Activated T-cell treated with anti-CD3 and anti-CD28 coated beads, Interleukin-2, amount 50 U/mL, for 4 hours (primary cell): ENCODE measurements at places on chromosomes 7 and 10. TPM values are rescaled to one million over a fixed set of nuclear protein-coding genes. Genes with fewer than 3 reads are reported as not detected.

- DNase-seq: no peak
Observed at GRCh38 chr7:21562385-21562784, 19.5 kb downstream of the DNAH11 start.

PLEKHS1 gene
- not detected for total RNA-seq

DNA sequence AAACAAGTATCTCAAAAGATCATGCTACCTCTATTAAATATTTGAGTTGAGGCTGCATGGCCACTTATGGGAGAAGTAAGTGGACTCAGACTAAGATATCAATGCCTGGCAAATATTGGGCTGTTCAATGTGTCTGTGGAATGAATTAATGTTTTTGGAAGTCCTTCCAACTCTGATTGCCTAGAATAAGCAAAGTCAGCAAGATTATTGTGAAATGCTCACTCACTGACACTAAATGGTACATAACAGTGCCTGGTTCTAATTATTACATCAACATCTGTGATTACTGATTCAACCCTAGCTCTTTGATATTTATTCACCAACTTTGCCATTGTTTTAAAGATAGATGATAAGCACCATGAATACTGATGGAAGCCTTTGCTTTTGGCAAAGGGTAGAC is 45.5 kb upstream of the HDAC9 start:
- no peak for DNase-seq

R3HCC1L gene
- total RNA-seq: 16.8 TPM

- DNase-seq: no peak
Observed at GRCh38 chr10:17660921-17661320, 17.0 kb downstream of the STAM start.

DNA sequence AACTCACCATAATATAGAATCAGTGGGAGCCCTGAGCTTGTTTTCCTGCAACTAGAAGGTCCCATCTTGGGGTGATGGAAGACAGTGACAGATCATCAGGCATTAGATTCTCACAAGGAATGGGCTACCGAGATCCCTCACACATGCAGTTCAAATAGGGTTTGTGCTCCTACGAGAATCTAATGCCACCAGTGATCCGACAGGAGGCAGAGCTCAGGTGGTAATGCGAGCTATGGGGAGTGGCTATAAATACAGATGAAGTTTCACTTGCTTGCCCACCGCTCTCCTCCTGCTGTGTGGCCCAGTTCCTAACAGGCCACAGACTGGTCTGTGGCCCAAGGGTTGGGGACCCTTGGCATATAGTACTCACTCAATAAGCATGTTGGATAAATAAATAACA is 93.4 kb downstream of the POU6F2 start:
- no peak for DNase-seq

TRPV6 gene
- not detected for total RNA-seq
